Right lung (tissue), 10 donors: ENCODE measurements at places on chromosomes 3 and 15.

DNA sequence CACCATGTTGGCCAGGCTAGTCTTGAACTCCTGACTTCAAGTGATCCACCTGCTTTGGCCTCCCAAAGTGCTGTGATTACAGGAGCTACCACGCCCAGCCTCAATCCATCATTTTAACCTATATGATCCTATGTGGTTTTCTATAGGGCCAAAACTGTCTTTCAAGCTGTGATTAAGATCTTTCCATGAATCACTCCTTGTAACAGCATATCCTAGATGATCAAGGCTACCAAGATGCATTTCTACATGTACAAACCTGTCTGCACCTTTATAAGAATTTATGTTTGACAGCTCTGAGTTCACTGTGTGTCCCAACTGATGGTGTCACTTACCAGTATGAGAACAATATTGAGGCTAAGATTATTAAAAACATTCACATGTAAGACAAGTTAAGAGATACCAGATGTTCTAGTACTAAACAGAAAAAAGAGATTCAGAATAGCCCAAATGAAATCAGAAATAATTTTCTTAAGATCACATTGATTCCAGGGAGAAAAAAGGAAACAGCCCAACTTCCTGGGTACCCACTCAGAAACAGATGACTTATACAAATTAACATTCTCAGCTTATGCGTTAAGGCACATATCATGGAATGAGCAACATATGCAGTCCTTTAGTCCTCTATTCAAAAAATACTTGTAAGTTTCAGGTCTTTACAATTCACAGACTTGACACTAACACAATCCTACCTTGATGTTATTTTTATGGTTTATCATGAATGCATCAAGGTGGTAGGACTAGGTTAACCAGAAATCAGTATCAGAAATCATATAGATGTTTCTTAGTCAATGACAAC, 24.8 kb upstream of the PPIB start:
- DNase-seq, result no peak

GRCh38 chr3:183247011-183247589, 6.0 kb upstream of the B3GNT5 start:
- no peak for DNase-seq

- DNase-seq, result no peak
Observed at GRCh38 chr3:99747915-99748314, 69.7 kb upstream of the CMSS1 start.

GRCh38 chr3:60756241-60757030, 494.8 kb downstream of the FHIT start:
- DNase-seq, result no peak

DNA sequence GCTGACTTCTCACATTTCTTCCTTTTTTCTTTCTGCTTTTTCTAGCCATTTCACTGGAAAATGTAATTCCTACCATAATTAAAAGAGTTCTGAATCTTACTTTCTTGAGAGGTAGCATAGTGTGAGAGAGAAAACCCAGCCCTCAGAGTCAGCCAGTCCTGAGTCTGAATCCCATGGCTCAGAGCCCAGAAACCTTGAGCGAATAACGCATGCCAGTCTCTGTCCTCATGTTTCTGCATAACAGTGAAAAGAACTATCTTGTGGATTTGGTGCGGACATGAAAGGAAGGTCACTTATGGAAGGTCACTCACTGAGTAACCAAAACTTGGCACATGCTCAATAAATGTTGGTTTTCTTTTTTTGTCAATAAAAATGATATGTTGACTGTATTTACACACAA, 29.3 kb upstream of the SLCO3A1 start:
- DNase-seq, result peak; percentile 40

GRCh38 chr3:59131016-59131766, 81.4 kb upstream of the CFAP20DC start:
- DNase-seq, result no peak

GRCh38 chr3:58539626-58540025, 2.6 kb upstream of the ACOX2 start:
- no peak for DNase-seq

GRCh38 chr15:90901175-90902039, 1.7 kb upstream of the MAN2A2 start:
- DNase-seq, result no peak

DNA sequence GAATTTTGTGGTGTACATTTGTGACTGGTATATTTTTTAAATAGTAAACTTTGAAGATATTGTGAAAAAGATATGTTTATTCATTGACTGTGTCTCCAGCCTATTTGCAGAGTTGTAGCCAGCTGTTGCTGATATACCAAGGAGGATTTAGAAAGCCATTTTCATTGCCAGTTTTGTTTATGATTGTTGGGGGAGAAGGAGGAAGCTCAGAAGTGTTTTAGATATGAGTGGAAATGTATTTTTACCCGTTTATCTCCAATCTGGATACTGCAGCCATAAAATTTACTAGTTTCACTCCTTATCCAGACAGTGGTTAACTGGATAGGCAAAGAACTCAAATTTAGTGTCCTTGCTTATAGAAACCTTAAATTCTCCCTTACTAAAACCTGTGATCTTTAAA, 18.8 kb downstream of the ATP11B start:
- DNase-seq, result no peak

GRCh38 chr15:52681441-52681840, 2.3 kb upstream of the ATOSA start:
- no peak for DNase-seq

DNA sequence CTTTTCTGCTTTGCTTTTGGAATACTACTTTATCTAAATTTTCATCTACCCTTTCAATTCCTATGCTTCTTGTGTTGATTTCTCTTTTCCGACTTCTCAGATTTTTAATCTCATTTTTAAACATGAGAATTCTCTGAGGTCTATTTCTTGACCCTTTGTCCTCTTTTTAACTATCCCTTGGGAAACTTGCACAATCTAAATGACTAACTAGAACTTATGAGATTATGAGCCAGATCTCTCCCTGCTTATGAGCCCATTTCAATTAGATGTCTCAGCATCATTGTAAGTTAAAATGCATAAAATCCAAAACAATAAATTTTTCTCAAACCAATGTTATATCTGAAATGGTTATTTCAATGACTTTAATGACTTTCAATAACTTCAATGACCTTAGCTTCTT, 296.9 kb upstream of the AGTR1 start:
- DNase-seq, result no peak

- DNase-seq, result no peak
Observed at GRCh38 chr3:172654470-172654869, 56.4 kb downstream of the NCEH1 start.

- DNase-seq, result no peak
Observed at GRCh38 chr3:55770077-55770476, 283.0 kb upstream of the WNT5A start.

DNA sequence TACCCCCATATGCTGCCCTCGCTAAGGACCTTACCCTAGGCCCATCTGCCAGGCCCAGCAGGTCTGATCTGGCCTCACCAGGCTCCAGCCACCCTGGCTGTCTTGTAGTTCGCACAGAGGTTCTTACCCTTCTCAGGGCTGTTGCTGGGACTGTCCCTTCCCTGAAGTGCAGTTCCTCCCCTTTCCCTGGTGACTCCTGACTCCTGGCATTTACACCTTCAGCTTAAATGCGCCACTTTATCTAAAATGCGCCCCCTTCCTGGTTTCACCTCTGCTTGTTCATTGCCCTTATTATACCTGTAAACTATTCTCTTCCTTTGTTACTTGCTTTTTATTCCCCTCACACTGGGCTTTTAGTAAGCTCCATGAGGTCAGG, 835 bp upstream of the TTLL3 start:
- no peak for DNase-seq

DNA sequence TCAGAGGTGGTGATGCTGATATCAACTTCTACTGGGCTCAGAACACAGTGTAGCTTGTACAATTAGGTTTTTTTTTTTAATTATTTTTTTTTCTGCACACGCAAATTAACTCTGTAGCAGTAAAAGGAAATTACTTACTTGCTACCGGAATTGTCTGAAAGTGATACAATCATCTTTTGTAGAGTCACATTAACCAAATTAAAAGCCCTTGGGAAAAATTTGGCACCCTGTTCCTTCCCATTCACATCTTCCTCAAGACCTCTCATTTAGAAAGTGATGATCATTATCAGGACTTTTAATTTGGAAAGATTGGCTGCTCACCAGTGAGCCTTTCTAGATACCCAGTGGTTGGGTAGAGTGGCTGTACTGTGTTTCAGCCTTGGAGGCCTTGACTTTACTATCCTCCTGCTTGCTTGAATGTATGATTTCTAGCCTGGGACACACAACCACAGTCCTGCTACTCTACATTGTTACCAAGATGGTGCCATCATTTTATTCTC, 158.3 kb downstream of the ECT2 start:
- DNase-seq, result no peak

DNA sequence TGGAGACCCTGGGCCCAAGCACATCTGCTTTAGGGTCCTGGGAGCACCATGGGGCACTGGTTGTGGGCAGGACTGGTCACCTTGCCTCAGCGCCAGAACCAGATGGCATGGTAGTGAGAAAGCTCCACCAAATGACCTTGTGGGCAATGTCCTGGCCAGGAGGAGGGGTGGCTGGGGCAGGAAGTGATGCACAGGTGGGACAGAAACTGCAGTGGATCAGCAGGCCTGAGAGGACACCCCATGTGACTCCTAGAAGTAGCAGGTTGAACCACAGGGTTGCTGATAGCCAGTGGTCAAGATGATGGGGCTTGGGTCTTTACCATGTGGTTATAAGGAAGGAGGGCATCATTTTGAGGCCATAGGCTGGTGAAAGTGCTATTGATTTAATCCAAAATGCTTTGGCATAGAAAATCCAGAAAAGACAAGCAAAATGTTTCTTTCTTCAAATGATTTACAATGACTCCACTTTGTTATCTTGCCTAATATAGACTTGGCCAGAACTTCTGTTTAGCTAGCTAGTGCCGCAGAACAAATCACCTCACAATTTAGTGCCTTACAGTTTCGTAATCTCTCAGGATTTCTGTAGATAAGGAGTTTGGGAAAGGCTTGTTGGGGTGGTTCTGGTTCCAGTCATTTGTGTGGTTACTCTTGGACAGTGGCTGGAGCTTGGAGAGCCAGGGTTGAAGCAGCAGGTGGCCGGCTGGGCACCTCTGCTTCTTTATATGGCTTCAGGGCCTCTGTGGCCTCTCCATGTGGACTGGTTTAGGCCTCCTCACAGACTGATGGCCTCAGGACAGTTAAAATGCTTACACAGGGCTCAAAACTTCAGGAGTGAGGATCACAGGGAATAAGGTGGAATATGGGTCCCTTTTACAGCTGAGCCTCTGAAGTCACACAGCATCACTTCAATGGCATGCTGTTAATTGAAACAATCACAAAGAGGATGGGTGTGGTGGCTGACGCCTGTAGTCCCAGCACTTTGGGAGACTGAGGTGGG, 27.5 kb downstream of the TMEM158 start:
- no peak for DNase-seq

GRCh38 chr15:42611532-42611931, 36.1 kb downstream of the STARD9 start:
- DNase-seq, result no peak

- no peak for DNase-seq
Observed at GRCh38 chr15:36953346-36953745, 147.0 kb downstream of the MEIS2 start.

- no peak for DNase-seq
Observed at GRCh38 chr3:32021155-32021554, 39.6 kb downstream of the ZNF860 start.

DNA sequence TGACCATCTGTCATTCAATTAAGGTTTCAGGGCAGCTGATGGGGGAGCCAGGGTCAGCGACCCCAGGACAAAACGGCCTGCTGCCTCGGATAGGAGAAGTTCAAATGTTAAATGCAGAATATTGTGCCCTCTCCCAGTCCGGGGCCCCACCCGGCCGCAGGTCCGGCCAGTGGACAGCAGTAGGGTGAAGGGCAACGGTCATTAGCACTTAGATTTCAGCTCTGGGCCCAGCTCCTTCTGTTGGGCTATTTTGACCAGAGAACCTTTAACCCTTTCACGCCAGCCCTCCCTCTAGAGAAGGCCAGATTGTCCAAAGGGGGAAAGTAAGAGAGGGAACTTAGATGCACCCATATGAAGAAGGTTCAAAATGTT, 16.1 kb upstream of the ONECUT1 start:
- no peak for DNase-seq

DNA sequence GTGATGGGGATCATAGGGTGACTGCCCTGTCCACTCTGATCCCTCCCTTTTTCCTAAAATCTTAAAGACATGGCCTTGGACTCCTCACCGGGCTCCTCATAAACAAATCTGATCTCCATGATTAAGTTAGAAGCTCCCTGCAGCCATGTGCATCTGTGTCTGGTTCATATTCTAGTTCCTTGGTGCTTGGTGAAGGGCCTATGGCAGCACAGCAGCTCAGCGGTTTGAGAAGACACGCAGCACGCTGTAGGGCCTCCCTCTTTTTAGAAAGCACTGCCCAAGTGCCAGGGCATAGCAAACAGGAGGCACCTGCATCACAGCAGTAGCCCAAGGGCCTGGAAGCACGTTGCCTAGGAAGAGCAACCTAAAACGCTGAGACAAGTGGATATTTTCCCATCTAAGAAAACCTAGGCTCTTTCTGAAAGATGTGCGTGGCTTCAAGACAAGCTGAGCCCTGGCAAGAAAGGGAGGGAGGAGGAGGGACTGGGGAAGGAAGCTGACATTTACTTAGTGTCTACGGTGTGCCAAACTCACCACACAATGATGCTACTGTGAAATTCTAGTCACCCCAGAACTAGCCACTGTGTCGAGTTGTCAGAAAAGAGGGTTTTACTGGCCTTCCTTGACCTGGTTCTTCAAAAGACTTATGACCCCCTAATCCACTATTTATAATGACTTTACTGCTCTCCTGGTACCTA, 14.9 kb upstream of the ULK3 start:
- no peak for DNase-seq

- no peak for DNase-seq
Observed at GRCh38 chr15:98853617-98854420, 153.8 kb downstream of the PGPEP1L start.

DNA sequence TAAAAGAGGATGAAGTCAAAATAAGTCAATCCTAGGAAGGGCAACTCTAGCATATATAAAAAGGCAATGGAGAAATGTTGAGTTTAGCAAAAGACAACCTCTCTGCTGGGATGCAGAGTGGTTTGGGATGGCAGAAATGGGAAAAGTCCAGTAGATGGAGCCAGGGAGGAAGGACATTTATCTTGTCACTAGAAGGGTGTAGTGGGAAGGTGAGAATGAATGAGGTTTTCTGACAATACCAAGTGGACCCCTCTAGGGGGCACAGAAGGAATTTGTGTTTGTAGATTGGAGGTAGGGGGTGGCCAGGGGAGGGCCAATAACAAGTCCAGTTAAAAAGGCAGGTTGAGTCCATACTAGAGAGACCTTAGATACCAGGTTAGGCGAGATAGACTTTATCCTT, 80.0 kb downstream of the THSD4 start:
- no peak for DNase-seq

GRCh38 chr3:72245183-72245811, 460.3 kb upstream of the PROK2 start:
- no peak for DNase-seq

DNA sequence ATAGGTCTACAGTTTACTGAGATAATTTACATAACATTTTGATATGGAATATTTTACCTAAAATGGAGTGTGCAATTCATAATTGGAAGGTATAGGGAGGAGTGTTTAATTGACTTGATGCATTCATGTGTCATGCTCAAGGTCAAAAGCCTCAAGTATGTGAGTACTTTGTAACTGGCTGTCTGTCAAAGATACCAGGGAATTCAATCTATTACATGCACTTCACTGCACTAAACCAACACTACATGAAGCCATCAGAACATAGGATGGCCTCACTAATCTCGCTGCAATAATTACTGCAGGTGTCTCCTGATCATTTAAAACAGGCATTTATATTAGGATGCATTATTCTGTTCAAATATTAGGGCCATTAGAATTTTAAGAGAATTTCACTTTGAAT, 367.2 kb downstream of the CNTN4 start:
- no peak for DNase-seq
